ENCODE measurements at places on chromosomes 16 and 17.

GRCh38 chr16:86525696-86526095, 15.4 kb downstream of the FOXF1 start:
- DNase-seq = no peak

GRCh38 chr17:38900978-38901656, 24.3 kb upstream of the LASP1NB start:
- peak; percentile 34 for DNase-seq

GRCh38 chr16:31256466-31256865, 3.3 kb upstream of the ITGAM start:
- no peak for DNase-seq

GRCh38 chr16:31365131-31365865, 10.3 kb downstream of the ITGAX start:
- DNase-seq = no peak

DNA sequence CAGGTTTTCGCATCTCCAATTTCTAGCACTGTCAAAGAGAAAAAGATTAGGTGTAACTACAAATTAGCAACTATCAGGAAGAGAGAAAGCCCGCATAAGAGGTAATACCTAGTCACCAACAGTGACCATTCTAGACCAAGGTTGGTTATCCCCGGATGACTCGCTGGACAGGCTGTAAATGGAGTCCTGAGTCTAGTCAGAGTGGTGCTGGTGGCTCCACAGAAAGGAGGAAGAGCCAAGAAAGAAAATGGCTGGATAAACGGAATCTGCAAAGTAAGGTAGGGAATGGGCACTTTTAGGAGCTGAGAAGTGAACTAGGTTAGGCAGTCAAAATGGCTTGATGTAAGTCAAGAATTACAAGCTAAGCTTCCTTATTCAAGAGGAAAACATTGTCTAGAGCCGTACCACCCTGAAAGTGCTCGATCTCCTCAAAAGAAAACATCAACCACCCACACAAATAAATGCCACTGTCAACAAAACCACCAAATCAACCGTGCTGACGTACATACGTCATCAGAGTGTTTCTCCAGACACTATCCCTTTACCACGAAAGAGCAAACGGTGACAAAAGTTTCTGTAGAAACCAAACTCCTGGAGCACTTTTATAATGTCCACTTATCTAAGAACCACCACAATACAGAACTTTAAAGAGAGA, 2.2 kb downstream of the GSPT1 start:
- no peak for DNase-seq
